ENCODE measurements at places on chromosomes 11 and 22. TPM values are rescaled to one million over a fixed set of nuclear protein-coding genes. Genes with fewer than 3 reads are reported as not detected.
A peak's percentile ranks its signal among the peaks of the same experiment; 100 is the strongest.

DNA sequence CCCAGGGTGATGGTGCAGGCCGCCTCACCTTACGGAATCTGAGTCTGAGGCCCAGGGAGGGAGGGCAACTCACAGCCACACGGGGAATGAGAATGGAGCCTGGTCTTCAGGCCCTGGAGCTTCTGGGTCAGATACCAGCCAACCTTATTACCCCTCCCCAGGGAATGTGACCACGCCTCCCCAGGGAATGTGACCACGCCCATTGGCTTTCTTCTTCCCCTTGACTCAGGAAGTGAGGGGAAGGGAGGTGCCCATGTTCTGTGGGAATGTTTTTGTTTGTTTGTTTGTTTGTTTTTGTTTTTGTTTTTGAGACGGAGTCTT, 57.5 kb upstream of the RBFOX2 start:
- no peak for DNase-seq

DNA sequence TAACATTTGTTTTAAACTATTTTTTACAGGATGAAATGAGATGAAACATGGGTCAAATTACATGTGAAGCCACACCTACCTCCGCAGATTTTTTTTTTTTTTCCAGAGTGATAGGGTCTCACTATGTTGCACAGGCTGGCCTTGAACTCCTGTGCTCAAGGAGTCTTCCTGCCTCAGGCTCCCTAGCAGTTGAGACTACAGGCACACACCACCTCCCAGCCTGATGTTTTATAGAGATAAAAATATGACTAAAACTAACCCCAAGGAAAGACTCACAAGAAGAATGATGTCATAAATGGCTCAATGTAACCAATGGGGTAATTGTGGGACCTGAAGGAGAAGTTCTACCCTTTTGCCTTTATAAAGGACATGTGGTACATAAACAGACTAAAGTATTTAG, 52.3 kb upstream of the SOX6 start:
- DNase-seq: no peak

- no peak for DNase-seq
Observed at GRCh38 chr11:74001822-74002286, 7.0 kb downstream of the UCP3 start.

GRCh38 chr11:68302256-68302655, 10.1 kb upstream of the LRP5 start:
- no peak for DNase-seq

DNA sequence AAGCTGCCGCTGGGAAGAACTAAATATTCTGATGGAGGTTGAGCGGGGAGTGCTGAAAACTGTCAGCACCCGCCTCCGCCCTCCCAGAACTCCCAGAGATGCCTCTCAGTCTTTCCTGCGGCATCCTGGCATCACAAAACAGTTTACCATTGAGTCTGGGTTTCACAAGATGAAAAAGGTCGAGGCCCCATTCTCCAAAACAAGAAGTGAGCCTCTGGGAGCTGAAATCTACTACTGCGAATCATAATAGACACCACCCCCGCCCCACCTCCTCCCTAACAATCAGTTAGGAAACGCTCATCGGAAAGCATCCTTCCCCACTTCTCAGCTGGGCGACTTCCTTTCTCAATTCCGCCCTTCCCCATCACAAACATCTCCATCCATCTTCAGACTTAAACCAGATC, 1.0 kb downstream of the SUN2 start:
- DNase-seq: no peak

Gene SLC17A6
- total RNA-seq: not detected

Gene SSH3
- total RNA-seq: 9.9 TPM

Gene MIOX
- not detected for total RNA-seq

DNA sequence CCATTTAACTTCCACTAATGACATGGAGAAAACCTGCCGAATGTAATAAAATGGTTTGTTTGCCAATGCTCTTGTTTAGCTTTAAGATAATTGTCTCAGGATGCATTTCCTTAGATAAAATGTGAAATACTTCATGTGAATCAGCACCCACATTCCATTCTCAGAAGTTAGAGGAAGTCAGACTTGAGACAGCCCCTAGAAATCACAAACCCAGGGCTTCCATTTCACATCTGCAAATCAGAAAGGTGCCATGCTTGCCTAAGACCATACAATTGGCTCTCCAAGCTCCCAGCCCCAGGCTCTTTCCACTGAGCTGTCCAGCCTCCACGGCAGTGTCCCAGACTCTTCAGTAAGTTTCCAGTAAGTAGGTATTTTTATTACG, 35.6 kb upstream of the ADORA2A start:
- no peak for DNase-seq

DNA sequence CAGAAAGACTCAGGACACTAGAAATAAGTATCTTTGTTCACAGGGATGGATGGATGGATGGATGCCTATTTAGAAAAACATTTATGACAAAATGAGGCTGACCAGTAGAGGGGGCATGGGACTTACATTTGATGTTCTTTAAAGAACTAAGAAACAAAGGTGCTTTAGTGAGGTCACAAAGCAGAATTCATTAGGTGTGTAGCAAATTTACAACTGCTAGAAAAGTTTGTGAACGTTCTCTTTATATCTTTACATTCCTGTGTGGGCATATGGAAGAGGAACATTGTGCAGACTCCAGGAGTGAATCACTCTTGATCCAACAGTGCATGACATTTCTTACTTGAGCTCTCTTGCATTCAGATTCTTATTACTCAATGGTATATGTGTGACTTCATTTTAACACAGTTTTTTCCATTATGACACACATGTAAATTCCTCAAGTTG, 15.8 kb upstream of the SIK2 start:
- peak; percentile 58 for DNase-seq

DNA sequence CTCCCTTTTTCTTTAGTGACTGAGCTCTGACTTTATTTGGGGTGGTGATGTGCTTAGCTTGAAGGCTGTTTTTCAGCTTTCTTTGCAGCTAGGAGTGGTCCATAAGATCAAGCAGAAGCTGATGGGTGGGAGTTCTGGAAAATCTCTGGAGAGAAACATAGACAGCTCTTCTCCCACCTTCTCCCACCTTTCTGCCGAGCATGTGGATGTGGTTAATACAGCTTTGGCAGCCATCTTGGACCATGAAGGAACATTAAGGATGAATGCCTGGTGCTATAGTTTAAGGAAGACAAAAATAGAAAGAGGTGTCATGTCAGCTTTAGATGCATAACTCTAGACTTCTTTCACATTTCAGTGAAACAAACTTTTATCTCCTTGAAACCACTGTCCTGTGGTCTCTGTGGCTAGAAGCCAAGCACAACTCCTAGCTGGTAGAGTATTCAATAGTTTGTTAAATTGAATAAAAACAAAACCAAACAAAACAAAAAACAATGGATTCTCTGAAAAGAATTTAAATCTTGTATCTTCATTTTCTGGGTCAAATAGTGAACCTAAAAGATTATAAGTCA, 203.6 kb upstream of the SESN3 start:
- DNase-seq: no peak

DNA sequence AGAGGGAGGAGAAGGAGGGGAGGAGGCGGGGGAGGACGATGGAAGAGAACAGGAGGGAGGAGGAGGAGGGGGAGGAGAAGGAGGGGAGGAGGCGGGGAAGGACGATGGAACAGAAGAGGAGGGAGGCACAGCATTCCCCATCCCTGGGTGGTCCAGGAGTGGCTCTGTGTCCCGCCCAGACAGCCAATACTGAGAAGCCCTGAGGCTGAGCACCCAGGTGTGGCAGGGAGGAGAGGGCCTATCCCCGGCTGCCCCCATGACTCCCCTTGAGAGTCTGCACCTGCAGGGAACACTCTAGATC, 717 bp downstream of the MRGPRE start:
- no peak for DNase-seq

DNA sequence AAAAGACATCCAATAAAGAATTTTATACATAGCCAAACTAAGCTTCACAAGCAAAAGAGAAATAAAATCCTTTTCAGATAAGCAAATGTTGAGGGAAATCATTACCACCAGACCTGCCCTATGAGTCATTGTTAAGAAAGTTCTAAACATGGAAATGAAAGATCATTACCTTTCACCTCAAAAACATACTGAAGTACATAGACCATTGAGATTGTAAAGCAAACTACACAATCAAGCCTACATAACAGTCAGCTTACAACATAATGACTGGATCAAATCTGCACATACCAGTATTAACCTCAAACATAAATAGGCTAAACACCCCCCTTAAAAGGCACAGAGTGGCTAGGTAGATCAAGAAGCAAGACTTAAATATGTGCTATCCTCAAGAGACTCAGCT, 501.0 kb upstream of the LUZP2 start:
- DNase-seq: no peak

- no peak for DNase-seq
Observed at GRCh38 chr11:78472905-78473304, 55.3 kb upstream of the GAB2 start.

- no peak for DNase-seq
Observed at GRCh38 chr11:46302866-46303265, 25.4 kb downstream of the CREB3L1 start.

Gene SLC43A3
- total RNA-seq: 11.3 TPM

Gene MS4A6A
- total RNA-seq: not detected

- peak; percentile 70 for DNase-seq
Observed at GRCh38 chr22:50481440-50482106, at the start of gene ADM2. TSS of gene ADM2 (plus strand) at chr22:50481543. CDS start at chr22:50481848, 305 bp downstream.

Gene MPST
- 1.8 TPM for total RNA-seq

GRCh38 chr11:86592047-86592591, 80.3 kb downstream of the ME3 start:
- DNase-seq: no peak

DNA sequence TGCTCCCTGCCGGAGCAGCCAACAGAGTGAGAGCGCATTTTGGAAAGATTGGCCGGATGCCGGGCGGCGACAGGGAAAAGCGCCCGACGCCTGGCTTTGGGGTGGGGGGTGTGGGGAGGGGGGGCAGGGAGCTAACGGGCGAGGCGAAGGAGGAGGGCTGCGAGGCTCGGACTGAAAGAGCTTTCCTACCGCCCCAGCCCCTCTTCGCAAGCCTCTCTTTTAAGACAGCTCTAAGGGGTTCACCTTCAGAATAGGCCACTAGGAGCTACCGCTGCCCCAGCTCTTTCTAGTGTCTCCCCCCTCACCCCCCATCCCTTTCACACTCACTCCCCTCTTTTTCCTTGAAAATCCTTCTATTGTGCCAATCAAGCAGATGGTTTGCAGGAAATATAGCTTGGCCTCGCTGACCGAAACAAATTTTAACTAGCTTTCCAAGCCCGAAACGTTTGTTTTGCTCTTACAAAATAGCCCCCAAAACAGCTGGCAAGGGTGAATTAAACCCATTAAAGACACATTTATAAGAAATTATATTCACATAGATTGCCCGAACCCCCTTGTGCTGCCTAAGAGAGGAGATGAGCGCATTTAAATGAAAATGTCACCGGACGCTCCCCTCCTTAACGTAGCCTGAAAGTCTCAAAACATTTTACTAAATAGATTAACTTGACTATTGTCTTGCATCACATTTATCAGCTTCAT, 3.7 kb upstream of the DBX1 start:
- no peak for DNase-seq

Gene MMP10
- not detected for total RNA-seq

- peak; percentile 69 for DNase-seq
Observed at GRCh38 chr11:8018484-8019313, 31.6 kb downstream of the EIF3F start.

GRCh38 chr11:102390667-102391465, 43.9 kb downstream of the BIRC2 start:
- peak; percentile 50 for DNase-seq

Gene MOB2
- 33.2 TPM for total RNA-seq

GRCh38 chr11:31106968-31107576, 262.5 kb downstream of the DCDC1 start:
- peak; percentile 48 for DNase-seq

Gene PTGDR2
- 0.19 TPM for total RNA-seq

Gene SLCO2B1
- total RNA-seq: not detected

- peak; percentile 86 for DNase-seq
Observed at GRCh38 chr22:38751422-38752346, 4.1 kb downstream of the SUN2 start.

Gene UPK2
- not detected for total RNA-seq

Gene SMIM35
- total RNA-seq: 0.11 TPM

- no peak for DNase-seq
Observed at GRCh38 chr11:34585304-34585734, 35.6 kb upstream of the EHF start.

GRCh38 chr22:27062910-27063309, 405.5 kb downstream of the MIAT start:
- DNase-seq: no peak

Measured in CD8-positive, alpha-beta T cell (primary cell).